ENCODE measurements at places on chromosomes 5 and 9.

GRCh38 chr5:392431-392988 lies 50.5 kb upstream of the EXOC3 start:
- peak; percentile 44 for DNase-seq

- DNase-seq: no peak
These were observed 246.9 kb downstream of the MPDZ start for GRCh38 chr9:13032585-13032984.

GRCh38 chr5:128674837-128675446 lies 136.9 kb upstream of the FBN2 start:
- peak; percentile 51 for DNase-seq

- DNase-seq: no peak
These were observed 615.1 kb downstream of the TLE1 start for GRCh38 chr9:81074221-81074620.

GRCh38 chr5:24073107-24073506 lies 565.7 kb downstream of the PRDM9 start:
- DNase-seq: no peak

DNA sequence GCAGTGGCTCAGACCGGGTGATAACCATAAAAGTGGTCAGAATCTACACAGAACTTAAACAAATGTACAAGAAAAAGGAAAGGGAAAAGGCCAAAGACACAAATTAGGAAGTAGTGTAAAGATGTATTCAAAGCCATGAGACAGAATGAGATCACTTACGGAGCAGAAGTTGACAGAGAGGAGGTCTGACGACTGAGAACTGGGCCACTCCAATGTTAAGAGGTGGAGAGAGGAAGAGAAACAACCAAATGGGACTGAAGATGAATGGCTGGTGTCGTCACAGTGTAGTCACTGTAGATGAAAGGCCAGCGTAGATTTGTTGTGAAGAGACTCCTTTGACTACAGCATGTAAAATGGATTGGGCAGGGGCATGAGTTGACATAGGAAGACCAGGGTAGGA lies 114.4 kb downstream of the DROSHA start:
- DNase-seq: no peak

DNA sequence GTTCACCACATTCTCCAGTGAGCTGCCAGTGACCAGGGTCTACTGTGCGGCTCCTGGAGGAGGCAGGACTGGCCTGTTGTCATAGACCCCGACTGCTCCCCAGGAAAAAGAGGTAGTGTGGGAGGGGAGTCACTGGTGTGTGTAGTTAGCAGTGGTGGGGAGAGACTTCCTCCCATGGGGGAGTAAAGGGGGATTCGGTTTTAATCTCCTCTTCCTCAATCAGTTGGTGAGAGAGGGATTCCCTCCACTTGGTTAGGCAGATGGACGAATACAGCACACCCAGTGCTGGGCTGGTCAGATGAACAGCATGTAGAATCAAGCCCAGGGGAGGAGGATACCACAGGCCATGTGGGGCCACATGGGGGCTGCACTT lies 207.6 kb upstream of the S1PR3 start:
- DNase-seq: no peak

- DNase-seq: no peak
These were observed 1860.7 kb upstream of the WWC1 start for GRCh38 chr5:166430491-166431319.

GRCh38 chr5:123125962-123126732 lies 37.1 kb downstream of the PRDM6 start:
- peak; percentile 46 for DNase-seq

GRCh38 chr5:154583671-154584177 lies 105.7 kb upstream of the HAND1 start:
- no peak for DNase-seq

DNA sequence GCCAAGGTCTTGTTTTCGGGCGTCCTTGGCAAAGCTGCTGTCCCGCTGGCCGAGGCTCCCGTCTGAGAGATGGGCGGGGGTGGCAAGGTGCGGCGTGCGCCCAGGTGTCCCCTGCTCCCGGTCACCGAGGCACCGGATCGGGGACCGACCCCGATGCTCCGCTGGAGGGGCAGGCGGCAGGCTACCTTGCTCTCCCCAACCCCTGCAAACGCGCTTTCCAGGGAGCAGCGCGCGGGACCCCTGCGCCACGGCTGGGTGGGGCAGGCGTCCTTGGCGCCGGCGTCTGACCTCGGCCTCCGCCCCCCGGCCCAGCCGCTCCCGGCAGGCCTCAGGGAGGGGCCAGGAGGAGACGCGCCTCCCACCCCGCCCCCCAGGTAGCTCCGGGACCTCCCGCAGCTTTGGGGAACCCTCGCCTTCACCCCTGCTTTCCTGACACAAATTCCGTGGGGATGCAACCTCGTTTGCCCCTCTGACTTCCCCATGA lies 551 bp downstream of the N4BP3 start:
- no peak for DNase-seq

GRCh38 chr5:140073296-140073695 lies 30.2 kb upstream of the NRG2 start:
- peak; percentile 6 for DNase-seq

GRCh38 chr9:106993603-106994002 lies 130.6 kb downstream of the ZNF462 start:
- DNase-seq: no peak

- no peak for DNase-seq
These were observed 282.9 kb upstream of the MAP3K1 start for GRCh38 chr5:56532466-56532865.

DNA sequence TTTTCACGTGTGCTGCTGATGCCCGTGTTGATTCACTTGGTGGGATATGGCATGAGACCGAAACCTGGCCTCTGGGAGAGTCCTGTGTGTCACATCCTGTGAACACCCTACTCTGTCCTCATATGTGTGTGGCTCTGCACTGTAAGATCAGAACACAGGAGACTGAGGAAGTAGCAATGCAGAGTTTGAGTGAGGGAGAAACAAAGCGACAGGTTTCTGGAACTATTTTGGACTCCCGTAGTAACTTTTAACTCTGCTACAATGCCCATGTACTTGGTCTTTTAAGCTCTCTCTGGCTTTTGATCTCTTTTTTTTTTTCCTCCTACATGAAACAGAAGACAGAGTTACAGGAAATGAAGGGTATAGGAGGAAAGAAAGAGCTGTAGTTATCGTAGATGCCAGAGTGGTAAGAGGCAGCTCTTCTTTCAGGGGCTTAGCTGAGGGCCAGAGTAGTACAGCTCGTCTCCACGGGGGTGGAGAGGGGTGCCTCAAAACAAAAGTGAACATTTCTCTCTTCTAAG lies 26.6 kb downstream of the GRAMD2B start:
- peak; percentile 83 for DNase-seq

- DNase-seq: no peak
These were observed 169.2 kb downstream of the SAXO1 start for GRCh38 chr9:18863791-18864190.

GRCh38 chr5:177222269-177222668 lies 81.2 kb downstream of the RAB24 start:
- no peak for DNase-seq

All from LHCN-M2 (cell line).